ENCODE measurements at places on chromosomes 7 and 10.

- no peak for DNase-seq
Observed at GRCh38 chr7:18995811-18996426, 121.5 kb downstream of the TWIST1 start.

DNA sequence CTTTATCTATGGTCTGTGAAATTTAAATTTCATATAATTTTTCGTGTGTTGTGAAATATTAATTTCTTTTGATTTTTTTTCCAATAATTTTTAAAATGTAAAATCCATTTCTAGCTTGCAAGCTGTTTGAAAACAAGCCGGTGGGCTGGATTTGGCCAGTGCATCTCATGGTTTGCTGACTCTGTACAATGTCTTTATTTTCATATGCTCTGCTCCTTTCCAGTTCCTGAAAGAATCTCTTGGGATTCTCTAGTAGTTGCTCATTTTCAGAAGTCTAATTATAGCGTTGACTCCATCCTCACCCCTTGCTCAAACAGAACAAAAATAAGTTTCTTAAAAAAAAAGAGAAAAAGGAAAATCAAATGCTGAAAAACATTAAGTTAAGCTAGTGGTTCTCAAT lies 21.4 kb downstream of the UBN2 start:
- DNase-seq: no peak

DNA sequence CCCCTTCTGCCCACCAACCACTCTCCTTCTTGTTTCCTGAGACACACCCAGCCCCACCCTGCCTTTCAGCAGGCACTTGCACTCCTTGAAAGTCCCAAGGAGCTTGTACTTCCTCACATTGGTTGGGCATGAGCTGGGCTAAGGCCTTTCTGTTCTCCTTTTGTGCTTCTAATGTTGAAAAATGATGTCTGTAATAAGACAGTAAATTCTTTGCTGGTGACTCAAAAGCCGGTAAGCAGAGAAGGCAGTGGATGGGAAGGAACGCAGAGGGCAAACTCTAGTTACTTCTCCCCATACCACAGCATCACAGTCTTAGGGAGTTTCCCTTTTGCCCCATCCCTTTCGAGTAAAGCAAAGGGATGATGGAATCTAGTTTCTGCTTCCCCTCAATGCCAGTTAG lies 185.6 kb downstream of the PLXNA4 start:
- DNase-seq: no peak

DNA sequence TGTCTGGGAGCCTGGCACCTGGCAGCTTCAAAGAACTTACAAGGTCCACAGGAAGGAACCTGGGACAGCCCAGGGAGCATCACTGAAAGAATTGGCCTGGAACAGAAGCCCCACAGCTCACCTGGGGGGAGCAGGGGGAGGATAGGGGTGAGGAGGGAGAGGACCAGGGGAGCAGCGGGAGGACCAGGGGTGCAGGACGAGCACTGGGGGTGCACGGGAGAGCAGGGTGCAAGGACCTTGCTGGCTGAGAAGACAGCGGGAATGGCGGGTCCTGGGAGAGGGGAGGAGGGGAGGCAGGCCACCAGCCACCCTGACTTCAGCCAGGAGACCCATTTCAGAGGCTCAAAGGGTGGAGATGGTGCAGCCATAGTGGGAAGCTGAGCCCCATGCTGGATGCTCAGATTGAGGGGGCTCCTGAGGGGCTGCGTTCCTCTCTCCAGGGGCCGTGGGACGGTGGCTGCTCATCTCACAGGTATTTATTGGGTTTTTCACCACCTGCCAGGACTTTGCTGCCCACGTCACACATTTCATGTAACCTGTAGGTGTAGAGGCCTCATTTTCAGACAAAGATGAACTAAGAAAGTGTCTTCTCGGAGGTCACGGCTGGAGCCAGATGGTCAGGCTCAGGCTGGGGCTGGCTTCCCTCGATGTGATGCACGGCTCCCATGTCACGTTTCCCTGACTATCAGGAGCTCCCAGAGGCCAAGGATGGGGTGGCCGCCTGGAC lies 110.1 kb downstream of the WDR37 start:
- DNase-seq: no peak

- no peak for DNase-seq
Observed at GRCh38 chr7:98795741-98796493, 73.9 kb downstream of the TMEM130 start.

DNA sequence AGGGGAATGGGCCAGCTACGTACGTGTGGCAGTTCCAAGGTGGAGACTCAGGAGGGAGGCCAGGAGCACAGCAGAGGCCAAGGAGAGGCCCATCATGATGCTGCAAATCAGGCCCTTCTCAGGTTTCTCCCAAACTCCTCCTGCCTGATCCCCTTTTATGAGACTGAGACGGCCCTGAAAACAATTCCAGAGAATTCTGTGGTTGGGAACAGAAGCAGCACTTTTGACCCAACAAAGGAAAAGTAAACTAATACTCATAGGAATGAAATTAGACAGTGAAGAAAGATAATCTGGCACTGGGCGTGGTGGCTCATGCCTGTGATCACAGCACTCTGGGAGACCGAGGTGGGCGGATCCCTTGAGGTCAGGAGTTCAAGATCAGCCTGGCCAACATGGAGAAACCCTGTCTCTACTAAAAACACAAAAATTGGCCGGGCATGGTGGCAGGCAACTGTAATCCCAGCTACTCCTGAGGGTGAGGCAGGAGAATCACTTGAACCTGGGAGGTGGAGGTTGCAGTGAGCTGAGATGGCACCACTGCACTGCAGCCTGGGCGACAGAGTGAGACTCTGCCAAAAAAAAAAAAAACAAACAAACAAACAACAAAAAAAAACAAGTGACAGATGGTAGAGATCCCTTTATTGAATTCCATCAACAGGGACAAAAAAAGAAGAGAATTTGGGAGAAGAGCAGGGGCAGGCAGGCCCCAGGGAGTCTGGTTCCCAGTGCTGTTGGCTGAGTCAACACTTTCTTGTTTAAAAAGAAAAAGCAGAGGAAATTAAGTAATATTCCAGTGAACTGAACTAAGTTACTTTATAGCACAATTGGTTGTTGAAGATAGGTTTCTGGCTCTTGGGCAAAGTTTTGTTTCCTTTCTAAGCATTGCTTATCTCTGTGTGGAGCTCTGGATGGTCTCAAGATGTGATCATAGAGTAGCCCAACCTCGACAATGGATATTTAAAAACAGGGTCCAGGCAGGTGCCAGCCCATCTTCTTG lies at the start of gene CCL26:
TSS of gene CCL26 (minus strand) at position 131 of the 997 bp plus-strand sequence. CDS start at position 96, 35 bp downstream.
- DNase-seq: no peak

DNA sequence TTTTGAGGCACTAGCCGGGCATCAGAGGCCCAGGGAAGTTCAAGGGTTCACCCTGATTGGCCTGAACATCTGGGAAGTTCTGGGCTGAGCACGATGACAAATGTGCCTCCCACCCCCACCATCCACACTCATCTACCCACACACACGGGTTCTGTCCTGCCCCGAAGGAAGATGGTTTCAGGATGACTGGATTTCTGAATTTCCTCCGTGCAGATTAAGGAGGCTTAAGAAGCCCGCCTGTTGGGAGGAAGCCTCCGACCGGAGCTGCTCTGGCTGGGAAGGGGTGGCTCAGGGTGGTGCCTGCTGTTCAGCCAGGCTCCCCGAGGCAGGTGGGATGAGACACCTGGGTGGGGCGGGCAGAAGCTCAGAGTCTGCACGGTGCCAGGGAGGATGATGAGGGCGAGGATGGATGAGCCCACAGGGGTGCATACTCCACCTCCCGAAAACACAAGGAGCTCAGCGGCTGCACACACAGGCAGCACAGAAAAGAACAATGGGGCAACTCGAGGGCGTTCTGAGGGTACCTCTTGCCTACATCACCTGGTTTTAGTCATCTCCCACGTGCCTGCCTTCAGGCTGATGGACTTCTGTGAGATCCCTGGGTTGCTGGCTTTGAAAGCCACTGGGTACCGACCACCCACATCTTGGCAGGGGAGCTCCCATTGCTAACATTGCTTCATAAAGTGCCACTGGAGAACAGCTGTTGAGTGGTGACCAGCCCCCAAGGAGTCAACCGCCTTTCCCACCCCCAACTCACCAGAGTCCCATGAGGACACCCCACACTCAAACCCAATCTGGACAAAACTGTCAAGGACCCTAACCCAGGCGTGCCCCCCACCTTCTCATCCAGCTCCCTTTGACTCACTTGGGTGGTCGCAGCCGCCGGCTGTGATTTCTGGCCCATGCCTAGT lies 41.2 kb downstream of the CALML3 start:
- no peak for DNase-seq

GRCh38 chr7:157952841-157953645 lies 616.2 kb downstream of the DNAJB6 start:
- no peak for DNase-seq

DNA sequence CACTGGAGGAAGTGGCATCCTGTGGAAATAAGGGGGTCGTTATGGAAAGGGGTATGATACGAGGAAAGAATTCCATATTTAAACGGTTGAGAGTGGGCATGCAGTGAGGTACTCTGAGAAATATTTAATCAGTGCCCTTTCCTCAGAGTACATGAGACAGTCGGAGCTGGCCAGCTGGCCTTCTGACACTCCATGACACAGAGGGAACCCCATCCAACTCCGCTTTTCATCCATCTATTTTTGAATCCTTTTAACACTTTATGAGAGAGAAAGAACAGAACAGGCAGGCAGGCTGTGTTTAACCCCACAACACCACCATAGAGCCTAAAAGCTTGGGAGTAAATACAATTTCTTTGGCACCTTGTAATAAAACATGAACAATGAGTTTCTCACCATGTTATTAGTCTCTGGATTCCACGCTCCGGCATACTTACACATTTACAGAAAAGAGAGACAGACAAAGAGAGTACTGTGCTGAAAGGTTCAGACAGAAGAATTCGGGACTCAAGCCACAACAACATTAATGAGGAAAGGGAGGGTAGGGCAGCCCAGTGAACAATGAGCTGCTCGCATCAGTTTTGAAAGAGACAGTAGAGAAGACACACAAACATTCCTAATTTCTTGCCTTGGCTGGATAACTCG lies 124.2 kb upstream of the PDLIM1 start:
- no peak for DNase-seq

- DNase-seq: no peak
Observed at GRCh38 chr7:98254951-98255610, 3.0 kb upstream of the TECPR1 start.

GRCh38 chr7:68425377-68425776 lies 1172.9 kb upstream of the AUTS2 start:
- DNase-seq: no peak

DNA sequence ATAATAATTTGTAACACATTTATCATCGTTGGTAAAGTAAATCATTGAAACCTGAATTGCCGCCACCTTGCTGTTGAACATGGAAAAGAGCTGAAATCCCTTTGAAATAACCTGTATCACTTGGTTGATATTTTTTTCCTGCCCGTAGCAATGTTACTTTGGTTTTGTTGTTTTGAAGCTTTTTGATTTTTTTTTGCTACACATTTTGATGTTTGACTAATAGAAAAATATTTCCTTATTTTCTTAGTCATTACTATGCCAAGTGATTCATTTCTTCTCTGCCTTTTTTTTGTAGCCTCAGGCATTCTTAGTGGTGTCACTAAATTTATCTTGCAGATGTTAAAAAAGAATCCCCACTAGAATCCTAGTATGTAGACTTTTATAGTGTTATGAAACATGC lies 235.1 kb upstream of the MEOX2 start:
- no peak for DNase-seq

Data from activated CD4-positive, alpha-beta T cell treated with anti-CD3 and anti-CD28 coated beads for 24 hours (primary cell).